ENCODE measurements at places on chromosomes 1 and 21.
A peak's percentile ranks its signal among the peaks of the same experiment; 100 is the strongest.

GRCh38 chr1:53139951-53140361 is 2.5 kb downstream of the SLC1A7 start:
- no peak for DNase-seq

GRCh38 chr1:13706046-13706445 is 6.1 kb downstream of the PRDM2 start:
- DNase-seq, result no peak

DNA sequence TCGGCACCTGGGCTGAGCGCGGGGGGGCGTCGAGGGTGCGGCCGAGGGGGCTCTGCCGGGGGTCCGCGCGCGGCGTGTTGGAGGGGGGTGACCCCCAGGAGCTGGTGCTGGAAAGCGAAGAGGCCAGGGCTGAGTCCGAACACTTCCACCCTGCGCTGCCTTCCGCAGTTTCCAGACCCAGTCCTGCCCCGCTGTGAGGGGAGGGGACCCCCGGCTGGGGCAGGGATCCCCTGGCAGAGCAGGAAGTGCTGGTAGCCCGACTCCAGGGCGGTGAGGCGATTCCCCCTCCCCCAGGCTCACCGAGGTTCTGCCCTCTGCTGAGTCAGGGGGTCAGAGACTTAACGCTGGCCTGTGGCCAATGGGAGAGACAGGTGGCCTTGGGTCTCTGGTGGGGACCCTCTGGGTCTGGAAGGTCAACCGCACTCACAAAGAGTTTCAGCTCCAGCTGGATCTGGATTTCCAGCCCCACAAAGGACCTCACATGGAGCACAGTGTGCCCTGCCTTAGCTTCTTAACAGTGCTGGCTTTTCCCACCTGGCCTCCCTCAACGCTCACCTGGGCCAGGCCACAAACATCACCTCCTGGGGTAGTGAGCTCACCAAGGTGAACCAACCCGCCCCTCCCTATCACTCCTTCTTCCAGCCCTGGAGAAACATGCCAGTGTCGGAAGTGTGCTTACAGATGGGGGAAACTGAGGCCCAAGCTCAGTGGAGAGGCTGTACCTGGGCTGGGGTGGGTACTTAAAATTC is 39.8 kb upstream of the SYNC start:
- peak; percentile 48 for DNase-seq

- DNase-seq, result no peak
Observed at GRCh38 chr1:180643693-180644092, 11.9 kb downstream of the XPR1 start.

DNA sequence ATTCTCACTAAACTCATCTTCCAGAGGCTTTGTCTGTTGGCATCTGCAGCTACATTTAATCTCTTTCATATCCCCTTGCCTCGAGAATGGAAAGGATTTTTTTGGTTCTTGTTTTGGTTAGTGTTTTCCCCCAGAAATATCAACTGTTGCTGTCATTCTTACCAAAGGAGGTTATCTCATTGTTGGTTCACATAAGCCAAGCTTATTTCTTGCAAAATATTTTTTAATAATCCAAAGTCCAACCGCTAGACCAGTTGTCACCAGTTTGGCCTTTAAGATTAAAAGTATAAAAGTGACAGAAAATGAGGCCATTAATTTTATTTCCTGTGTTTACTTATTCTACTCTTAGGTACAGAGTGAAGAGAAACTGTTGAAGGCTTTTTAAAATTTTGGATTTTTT is 66.5 kb upstream of the PROX1 start:
- no peak for DNase-seq

DNA sequence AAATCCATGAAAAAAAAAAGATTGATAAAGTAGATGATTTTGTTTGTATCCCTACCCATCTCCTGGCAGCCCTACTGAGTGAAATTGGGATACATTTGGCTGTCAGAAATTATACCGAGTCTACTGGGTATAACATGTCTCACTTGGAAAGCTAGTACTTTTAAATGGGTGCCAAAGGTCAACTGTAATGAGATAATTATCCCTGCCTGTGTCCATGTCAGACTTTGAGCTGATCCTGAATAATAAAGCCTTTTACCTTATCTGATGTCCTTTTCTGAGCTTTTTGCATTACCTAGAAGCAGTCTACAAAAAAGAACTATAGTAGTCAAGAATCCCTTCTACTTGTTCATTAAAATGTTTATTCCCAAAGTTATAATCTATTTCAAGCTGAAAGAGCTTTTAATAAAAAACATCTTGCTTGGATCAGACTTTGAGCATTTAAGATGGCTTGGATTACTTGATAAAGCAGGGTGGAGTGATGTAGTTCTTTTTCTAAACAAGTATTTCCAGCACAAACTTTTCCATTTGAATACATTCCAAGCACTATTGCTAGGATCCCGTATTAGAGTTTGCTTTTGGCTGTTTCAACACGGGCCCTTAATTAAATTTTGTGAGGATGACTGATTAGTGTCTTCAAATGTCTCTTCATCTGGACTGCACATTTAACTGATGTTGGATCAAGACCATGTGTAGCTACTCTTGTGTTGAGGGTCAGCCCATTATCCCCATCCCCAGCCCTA is 69.2 kb downstream of the DTL start:
- no peak for DNase-seq

DNA sequence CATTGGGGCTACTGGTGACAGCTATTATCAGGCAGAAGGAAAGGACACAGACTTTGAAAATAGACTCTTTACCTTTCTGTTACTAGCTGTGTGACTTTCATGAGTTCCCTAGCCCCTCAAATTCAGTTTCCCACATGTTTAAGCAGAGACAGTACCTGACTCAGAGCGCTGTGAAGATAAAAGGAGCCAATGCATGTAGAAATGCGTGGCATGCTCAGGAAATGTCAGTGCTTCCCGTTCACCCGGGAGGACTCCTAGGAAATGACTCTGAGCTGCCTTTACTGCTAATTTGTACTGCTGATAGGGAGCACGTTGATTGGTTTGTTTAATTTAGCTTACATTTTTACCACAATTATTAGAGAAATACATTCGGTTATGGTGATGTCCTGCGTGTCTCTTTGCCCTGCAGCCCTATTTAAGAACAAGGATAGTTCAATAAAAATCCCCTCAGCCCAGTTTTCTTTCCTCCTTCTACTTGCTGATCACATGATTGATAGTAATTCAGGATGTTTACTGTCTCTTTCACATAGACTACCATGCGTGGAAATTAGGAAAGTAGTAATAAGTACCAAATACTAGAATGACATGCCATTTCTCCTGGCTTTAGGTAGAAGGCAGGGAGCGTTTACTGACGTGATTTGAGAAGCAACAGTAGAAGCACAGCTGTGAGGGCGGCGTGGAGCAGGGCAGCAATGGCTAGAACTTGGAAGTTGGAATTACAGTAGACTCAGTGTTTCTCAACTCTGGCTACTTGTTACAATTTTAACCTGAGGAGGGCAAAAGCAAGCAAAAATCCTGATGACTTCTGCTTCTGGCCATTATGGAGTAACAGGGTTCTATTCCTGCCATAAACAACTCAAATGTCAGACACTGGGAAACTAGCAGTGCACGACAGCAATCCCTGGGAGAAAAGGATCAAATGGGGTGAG is 15.9 kb downstream of the PDIK1L start:
- no peak for DNase-seq

DNA sequence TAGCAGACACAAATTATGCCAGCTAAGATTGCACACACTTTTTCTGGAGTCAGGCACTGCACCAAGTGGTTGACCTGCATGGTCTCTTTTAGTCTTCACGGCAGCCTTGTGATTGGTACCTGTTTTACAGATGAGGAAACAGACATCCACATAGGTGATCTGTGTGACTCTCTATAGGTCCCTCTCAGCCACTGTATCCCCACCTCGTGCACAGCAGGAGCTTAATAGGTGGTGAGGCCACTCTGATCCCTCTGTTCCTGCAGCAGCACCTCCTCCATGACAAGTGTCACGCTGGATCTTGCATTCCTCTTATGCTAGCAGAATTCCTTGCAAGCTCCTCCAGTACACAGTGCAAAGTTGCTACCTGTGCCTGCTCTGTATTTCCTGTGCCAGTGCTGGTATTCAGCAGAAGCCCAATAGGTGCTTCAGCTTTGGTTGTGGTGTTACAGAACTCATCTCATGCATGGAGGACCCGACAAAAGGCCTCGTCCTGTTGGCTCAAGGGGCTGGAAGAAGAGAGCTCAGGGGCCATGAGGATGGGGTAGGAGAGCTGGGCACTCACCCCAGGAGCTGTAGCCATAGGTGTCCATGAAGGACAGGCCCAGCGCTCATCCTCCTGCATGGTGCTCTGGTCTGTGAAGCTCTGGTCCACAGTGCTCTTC is 546.7 kb downstream of the PTPRU start:
- DNase-seq, result no peak

DNA sequence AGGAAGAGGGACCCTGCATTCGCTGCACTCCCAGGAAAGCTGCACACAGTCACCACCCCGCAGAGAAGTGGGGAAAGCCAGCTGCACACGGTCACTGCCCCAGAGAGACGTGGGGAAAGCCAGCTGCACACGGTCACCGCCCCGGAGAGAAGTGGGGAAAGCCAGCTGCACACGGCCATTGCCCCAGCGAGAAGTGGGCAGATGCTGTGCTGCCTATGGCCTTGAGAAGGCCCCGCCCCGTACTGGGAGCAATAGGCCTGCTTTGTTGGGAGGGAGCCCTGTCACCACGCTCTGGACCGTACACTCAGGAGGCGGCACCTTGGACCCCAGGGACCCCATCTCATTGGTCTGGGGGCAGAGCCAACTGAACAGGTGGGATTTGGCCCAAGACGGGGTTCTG is 4.3 kb upstream of the GPR153 start:
- no peak for DNase-seq

DNA sequence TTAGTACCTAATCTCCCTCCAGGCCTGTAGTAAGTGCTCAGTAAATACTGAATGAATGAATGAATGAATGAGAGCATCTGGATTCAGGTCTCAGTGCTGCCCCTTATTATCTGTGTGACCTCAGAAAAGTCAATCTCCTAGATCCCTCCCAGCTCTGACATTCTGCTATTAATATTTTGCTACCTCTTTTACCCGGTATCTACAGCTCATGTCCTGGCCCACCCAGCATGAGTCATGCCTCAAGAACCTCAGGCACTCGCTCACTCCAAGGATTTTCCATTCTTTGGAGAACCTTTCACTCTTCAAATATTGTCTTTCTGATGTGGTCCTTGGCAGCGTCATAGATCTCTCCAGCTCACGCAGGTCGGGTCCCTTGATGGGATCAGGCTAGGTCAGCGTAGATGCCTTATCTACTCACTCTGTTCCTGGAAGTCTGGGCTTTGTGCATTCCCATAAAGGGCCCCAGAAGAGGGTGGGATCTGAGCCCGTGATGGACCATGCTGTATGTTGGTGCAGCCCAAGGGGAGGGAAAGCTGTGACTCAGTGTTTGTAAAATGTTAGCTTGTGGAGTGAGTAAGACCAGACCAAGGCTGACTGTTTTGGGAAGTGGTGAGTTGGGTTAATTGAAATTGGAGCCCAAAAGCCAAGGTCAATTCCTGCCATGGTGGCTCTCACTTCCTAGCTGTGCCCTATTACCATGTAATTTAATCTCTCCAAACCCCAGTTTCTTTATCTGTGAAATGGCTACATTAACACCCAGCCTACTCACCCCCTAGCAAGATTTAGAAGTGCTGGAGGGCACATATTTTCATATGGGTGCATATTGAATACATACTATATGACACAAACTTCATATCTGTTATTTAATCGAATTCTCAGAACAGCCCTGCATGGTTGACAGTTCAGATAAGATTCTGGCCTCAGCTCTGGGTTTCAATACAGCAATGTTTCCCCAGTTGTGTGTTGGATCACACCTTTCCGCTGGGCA is 214.1 kb upstream of the USP24 start:
- DNase-seq, result no peak

DNA sequence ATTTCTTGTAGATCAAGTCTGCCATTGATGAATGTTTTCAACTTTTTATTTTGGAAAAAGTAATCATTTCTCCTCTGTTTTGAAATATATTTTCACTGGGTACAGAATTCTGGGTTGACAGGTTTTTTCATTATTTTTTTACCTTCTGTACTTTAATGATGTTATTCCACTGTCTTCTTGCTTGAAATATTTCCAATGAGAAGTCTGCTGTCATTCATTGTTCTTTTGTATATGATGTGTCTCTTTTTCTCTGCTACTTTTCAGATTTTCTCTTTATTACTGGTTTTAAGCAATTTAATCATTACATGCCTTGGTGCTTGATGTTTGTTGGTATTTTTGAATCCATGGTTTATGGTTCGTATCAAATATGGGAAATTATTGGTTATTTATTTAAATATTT is 22.4 kb upstream of the FOXO6 start:
- no peak for DNase-seq

DNA sequence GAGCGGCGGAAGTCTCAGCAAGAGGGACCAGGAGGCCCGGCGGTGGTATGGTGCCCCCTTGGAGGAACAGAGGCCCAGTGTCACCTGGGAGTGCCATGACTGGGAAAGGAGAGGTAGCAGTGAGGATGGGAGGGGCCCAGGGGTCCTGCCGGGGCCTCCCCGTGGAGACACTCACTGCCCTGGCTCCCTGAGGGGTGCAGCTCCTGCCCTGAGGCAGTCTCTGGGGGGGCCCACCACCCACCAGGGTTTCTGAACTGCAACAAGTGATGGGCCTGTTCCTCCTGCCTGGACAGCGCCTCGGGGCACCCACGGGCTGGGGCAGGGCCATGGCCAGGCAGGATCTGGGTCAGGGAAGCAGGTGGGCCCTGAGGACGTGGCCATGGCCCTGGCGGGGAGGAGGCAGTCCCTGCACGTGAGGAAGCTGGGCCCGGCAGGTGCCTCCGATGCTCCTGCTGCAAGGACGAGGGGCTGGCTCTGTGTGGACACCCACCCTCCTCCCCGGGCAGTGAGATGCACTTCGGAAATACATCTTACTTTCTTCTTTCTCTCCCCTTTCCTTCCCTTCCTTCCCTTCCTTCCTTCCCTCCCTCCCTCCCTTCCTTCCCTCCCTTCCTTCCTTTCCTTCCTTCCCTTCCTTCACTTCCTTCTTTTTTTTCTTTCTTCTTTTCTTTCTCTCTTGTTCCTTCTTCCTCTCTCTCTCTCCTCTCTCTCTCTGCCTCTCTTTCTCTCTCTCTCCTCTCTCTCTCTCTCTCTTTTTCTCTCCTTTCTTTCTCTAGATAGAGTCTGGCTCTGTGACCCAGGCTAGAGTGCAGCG is 66.6 kb downstream of the MORN1 start:
- no peak for DNase-seq

DNA sequence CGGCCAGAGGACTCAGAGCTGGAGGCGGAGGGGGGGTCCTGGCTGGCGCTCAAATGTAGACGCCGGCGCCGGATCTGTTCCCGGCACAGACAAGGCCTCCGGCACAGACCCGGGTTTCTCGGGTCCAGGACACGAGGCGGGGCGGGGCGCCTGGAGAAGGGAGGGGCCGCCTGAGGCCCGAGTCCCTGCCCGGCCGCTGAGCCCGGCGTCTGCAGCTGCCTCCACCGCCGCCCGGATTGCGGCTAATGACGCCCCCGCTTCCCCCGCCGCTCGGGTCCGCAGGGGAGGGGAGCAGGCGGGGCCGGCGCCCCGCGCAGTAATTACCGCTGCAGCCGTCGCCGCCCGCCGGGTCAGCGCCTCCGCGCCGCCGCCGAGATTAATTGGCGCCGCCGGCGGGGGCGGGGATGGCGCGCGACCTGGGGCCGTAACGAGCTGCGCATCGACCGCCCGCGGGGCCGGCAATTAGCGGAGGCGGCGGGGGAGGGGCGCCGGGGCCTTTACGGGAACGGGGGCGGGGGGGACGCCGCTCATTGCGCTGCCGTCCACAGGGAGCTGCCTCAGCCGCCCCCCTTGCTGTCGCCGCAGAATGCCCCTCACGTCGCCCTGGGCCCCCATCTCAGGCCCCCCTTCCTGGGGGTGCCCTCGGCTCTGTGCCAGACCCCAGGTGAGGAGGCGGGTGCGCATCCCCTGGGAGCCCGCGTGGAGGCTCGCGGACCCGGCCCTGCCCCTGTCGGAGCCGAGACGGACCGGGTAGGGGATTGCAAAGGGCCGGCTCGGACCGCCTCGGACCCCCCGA is 17.3 kb downstream of the NOC2L start:
- DNase-seq, result peak; percentile 84

Measured in GM20000 (cell line).